Left renal pelvis (tissue), 4 donors: ENCODE measurements at places on chromosomes 7 and 10. TPM values are rescaled to one million over a fixed set of nuclear protein-coding genes. Genes with fewer than 3 reads are reported as not detected.
A peak's percentile ranks its signal among the peaks of the same experiment; 100 is the strongest.

- DNase-seq, result no peak
Measured at GRCh38 chr7:123782071-123782798, 33.4 kb upstream of the WASL start.

GRCh38 chr7:150337659-150338081 is 3.8 kb downstream of the RARRES2 start:
- DNase-seq, result no peak

AVL9 gene
- polyA plus RNA-seq, result 25.4 TPM

DNA sequence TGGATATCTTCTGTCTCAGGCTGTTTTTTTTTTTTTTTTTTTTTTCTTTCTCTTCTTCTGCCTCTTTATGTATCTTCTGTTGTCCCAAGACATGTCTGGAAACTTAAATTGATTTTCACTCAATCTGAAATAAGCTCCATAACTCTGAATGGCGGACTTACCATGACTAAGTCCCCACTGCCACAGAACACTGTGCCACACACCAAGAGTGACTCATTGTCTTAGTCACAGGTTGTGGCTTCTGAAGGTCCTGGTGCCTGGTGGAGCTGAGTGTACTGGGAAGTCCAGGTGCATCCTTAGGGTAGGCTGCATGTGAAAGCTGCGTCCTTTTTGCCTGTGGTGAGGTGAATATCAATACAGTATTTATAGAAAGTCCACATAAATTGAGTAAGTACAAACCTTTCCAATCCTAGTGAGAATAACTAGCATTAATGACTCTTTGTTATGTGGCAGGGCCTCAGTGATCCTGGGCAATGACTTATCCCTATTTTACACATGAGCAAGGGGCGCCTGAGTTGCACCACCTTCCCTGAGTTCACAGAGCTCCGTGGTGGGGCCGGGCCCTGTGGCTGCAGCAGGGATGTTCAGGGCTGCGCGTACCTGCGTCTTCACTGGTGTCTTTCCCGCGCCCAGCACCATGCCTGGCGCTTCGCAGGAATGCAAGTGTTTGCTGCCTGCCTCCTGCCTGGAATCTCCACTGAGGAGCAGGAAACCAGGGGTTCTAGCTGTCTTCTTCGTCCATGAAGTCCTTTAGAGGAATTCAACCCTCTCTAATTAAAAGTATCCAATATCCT is 4.3 kb downstream of the PFKP start:
- DNase-seq, result no peak

DNA sequence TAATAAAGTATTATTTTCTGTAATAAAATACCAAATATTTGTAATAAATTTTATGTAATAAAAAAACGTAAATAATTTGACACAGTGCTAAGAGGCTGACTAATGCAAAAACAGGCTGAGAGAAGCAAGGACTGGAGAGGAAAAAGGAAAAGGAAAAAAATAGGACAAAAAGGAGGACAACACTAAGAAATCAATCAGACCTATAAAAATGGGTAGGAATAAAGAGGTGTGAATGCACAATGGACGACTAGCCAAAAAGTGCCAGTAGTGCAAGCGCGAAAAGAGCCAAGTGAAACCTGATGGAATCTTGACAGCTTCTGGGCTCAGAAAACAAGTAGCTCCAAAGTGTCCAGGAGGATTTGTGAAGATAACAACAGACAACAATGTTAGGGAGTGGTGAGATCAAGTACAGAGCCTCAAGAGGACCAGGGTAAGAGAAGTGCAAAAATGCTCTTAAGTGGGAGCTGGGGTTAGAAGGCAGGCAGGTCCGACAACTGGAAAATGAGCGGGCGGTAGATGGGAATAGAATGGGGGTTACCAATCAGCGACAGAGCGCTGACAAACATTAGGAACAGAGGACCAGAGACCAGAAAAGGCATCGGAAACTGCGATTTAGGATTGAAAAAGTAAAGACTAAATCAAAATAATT is 1.2 kb downstream of the BRAF start:
- DNase-seq, result no peak

DNA sequence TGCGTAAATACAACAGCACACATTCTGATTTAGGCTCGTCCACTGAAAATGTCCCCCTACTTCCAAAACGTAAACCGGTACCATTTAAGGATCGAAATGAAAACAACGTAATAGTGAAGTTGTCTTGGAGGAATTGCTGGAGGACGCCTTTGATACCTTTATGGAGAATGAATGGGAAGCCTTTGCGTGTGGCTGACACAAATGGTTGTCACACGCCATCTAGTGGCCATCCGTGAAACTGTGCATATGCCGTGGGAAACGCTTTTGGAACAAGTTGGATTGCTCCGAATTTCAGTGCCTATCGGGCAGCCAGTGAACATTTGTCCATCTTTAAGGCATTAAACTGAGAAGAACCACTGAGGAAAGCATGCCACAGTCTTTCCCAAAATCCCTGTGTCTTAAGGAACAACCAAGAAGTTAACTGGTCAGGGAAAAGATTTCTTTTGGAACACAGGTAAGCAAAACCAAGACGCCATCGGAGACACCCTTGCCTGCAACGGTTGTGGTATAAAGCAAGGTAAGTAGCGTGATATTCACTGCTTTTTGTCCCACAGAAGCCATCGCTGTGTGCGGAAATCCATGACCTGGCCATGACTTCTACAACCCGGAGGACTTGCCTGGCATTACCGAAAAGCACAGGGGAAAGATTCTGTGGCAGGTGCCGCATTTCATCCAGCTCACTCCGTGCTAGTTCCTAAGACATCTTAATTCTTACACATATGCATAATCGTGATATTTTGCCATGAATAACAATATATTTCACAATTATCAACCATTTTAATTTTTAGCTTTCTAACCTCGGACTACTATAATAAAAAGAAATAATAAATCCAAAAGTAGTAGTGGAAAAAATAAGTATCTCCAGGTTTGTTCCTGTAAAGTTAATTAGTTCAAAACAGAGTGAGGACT is 100.6 kb downstream of the FAM204A start:
- peak; percentile 85 for DNase-seq

- DNase-seq, result no peak
Measured at GRCh38 chr10:70494966-70495365, 16.4 kb downstream of the PALD1 start.

ETV1 gene
- 30.3 TPM for polyA plus RNA-seq

CYP3A7 gene
- polyA plus RNA-seq, result 0.66 TPM

DNA sequence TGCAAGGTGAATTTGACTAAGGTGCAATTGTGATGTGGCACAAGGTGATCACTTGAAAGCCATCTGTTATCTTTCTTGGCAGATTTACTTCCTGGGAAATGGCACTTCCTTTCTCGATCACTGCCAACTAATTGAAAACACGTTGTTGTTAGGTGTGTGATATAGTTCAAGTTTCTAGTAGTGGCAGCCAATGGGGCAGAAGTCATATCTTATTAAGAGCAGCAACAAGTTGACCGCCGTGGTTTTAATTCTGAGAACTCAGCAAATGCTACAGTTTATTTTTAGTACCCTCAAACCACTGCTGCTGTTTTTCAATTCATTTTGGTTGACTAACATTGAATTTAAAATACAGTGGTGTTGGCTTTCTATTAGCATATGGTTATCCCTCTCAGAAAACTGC is 1.6 kb downstream of the CHN2 start:
- DNase-seq, result no peak

CDK1 gene
- 94.8 TPM for polyA plus RNA-seq

DNA sequence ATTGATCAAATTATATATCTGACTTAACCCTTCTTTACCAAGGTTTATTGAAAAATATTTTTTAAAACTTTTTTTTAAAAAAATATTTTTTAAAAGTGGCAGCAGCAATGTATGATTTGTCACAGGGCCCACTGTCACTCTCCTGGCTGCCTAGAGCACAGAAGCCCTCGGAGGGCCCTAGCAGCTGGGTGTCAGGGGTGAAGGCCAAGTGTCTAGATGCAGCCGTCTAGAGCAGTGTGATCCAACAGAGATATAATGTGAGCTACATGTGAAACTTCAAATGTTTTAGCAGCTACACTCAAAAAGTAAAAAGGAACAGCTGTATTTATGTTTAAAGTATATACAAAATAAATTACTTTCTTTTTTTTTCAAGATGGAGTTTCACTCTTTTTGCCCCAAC is 112.7 kb downstream of the ARHGAP22 start:
- no peak for DNase-seq

KEL gene
- polyA plus RNA-seq, result 1.1 TPM

DNA sequence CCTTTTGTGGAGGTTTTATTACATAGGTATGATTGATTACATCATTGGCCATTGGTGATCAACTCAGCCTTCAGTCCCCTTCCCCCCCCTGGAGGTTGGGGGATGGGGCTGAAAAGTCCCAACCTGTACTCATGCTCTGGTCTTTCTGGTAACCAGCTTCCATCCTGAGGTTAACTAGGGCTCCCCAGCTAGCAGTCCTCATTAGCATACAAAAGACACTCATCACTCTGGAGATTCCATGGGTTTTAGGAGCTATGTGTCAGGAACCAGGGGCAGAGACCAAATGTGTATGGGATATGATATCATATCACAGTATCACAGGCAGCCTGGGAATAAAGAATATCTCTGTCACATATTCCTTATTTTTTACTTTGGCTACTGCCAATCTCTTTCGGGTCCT is 13.6 kb downstream of the CCSER2 start:
- DNase-seq, result no peak

TMEM140 gene
- polyA plus RNA-seq, result 10.9 TPM

- no peak for DNase-seq
Measured at GRCh38 chr10:56269181-56269580, 91.9 kb downstream of the ZWINT start.

DNA sequence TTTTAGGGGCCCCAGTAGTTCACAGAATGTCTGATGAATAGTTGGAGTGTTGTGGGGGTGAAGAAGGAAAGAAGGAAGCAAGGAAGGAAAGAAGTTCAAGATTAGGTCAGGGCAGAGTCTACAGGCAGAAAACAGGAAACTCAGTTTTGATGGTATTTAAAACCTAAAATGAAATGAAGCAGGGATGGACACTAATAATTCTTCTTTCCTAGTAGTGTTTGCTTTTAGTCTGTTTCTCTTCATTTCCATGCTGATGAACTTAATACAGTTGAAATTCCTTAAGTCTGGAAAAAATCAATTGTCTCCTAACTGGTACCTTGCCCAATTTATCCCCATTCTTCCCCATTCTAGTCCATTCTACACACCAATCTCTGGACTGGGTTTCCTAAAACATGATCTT is 59.0 kb upstream of the GSAP start:
- no peak for DNase-seq

DNA sequence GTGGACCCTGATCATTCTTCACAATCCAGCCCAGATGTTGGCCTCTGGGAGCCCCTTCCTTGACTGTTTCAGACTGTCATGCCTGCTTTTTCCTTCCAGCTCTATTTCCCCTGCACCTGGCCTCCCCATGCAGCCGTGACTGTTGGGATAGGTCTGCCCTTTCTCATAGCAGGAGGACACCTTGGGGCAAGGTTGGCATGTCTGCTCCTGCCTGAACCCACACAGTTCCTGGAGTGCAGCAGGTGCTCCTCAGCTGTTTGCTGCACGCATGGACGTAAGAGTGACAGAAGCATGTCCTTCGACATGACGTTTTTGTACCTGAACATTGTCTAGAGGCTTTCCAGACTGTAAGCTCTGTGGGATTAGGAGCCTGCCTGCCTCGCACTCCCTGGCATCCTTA is 24.0 kb downstream of the POR start:
- DNase-seq, result no peak

DNA sequence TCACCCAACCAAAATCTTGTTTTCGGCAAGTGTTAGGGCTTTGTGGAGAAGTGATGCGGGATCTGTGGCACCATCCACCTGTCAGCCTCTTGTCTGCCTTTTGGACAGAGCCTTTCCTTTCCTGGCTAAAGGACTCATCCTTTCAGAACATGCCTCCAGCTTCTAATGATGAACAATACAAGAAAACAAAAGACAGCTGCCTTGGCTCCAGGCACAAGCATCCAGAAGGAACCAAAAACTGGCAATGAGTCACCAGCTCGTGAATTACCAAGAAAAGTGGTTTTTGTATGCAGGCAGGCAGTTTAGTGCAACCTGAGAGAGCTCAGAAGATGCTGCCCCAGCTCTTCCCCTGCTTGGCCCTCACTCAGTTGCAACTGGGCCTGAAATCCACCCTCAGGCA is 84.6 kb upstream of the NAMPT start:
- DNase-seq, result no peak

DNA sequence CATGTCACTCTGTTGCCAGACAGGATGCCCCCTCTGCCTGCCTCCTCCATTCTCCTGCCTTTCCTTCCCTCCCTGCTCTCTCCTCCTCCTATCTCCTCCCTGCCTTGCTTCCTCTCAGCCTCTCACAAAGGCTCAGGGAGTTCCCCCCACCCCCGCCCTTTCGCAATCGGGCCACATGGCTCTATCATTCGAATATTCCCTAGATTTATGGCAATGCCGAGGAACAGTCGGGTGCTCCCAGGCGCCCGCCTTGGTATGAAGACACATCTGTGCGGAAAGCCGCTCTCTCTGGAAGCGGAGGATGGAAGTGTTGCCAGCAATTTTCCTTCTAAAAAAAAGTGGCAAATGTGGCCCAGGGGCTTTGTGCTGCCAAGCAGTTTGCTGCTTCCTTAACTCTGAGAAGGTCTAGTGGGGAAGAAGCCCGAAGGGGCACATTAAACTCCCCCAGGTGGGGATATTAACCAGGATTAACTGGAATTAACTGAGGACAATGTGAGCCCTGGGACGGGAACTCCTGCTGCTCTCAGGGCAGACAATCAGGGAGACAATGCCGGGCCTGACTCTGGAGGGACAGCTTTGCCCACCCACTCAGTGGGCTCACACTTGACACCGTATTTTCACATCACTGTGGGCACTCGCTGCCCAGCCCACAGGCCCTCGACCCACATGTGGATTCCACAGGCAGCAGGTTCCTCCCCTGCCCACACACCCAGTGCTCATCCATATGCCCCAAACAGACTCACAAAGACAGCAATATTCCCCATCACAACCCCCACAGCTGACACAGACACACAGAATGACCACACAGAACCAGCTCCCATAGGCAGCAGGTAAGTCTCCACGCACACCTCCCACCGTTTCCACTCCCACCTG is 88.4 kb upstream of the SMNDC1 start:
- DNase-seq, result no peak

- no peak for DNase-seq
Measured at GRCh38 chr7:130293521-130293920, 560 bp downstream of the CPA4 start.

HKDC1 gene
- 19.0 TPM for polyA plus RNA-seq

- no peak for DNase-seq
Measured at GRCh38 chr7:110973196-110973990, 117.5 kb upstream of the LRRN3 start.

PLPP4 gene
- 4.6 TPM for polyA plus RNA-seq

C7orf33 gene
- not detected for polyA plus RNA-seq

DNA sequence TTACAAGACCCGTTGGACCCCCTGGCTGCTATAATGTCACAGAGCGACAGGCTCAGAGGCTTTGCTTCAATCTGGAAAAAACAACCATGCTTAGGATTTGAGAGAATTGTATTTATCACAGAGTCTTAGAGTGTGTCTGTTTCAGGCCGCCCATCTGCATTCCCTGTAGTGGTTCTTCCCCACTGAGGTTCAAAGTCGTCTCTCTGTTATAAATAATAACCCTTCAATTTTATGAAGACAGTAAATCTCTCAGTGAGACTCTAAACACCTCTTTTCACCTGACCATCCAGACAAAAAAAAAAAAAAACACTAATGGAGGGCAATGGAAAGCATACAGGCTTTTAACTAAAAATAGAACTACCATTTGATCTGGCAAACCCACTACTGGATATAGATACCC is 565.4 kb upstream of the AUTS2 start:
- no peak for DNase-seq

NAT16 gene
- 0.18 TPM for polyA plus RNA-seq

GRCh38 chr7:27082171-27082570 is 13.6 kb downstream of the HOXA1 start:
- no peak for DNase-seq
